Peyer's patch (tissue), 4 donors: ENCODE measurements at places on chromosomes 3 and 15.

GRCh38 chr15:20348900-20349773 is 192.5 kb downstream of the GOLGA6L6 start:
- peak; percentile 44 for DNase-seq

DNA sequence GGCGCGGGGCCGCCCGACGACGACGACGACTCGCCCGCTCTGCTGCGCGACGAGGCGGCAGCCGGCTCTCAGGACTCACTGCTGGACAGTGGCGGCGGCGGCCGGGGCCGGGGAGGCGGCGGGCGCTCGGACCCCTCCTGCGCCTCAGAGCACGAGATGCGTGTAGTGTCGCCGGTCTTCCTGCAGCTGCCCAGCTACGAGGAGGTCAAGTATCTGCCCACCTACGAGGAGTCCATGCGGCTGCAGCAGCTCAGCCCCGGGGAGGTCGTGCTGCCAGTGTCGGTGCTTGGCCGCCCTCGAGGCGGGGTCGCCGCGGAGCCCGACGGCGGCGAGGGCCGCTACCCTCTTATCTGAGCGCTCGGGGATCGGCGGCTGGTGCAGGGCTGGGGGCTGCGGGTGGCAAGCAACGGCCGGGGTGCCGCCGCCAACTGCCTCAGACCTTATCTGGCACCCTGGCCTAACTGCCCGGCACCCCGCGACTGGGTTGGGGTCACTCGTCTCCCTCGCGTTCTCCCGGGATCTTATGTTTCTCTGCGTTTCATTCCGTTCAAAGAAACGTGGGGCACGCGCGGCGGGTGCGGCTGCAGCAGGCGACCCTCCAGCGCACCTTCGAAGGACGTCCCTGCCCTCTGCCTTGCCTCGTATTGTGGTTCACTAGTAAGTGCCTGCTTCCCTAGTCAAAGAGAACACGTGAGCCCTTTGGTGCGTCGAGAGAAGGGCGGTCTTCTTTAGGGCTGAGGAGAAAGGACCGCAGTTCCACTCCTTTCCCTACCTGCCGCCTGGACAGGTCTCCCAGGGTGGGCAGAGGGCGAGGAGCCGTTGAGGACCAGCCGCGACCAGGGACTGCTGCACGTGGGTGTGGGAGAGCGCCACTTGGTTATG is 1.0 kb downstream of the C3orf80 start:
- DNase-seq, result no peak

DNA sequence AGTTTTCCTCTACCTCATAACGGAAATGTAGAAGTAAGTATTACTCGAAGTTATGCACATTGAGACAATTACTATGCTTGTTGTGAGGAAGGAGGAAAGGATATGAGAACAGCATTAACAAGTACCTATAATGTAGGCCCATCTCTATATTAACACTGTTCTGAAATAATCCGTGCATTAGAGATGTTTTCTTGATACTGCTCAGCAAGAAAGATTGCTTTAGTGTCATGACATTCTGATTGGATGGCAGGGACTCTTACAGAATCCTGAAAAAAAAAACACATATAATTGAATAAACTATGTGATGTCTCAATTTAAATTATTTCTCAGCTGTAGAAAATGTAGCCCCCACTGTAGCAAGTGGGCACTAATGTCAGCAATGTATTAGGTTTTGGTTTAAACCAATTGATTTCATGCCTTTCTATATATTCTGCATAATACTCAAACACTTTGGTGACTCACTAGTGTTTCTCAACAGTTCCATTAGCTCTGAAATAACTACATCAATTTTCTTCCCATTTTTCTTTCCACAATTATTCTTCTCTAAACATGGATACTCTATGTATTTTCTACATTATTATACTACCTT is 598.3 kb upstream of the BCHE start:
- no peak for DNase-seq

GRCh38 chr15:37518436-37518835 is 416.0 kb upstream of the TMCO5A start:
- no peak for DNase-seq

DNA sequence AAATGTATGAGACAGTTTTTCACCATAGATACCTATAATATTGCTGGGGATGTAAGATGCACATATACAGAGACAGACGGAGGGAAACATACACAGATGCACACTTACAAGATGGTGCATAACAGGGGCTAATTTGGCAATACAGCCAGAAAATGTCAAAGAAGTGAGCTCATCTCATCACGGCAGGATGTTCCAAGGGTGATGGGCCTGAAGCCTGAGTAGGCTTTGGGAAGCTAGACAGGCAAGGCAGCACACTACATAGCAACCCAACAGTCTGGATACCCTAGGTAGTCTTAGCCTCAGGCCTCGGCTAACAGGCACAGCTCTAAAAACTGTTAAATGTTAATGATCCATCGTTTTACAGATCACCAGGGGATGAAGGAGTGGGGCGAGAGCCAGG is 148.5 kb downstream of the OSBPL10 start:
- DNase-seq, result no peak

- peak; percentile 79 for DNase-seq
These were observed 17.4 kb downstream of the FYCO1 start for GRCh38 chr3:45978006-45978761.

GRCh38 chr15:31476866-31477265 is 150.2 kb downstream of the KLF13 start:
- no peak for DNase-seq

- no peak for DNase-seq
These were observed 441.2 kb downstream of the ROBO1 start for GRCh38 chr3:79326642-79327041.

DNA sequence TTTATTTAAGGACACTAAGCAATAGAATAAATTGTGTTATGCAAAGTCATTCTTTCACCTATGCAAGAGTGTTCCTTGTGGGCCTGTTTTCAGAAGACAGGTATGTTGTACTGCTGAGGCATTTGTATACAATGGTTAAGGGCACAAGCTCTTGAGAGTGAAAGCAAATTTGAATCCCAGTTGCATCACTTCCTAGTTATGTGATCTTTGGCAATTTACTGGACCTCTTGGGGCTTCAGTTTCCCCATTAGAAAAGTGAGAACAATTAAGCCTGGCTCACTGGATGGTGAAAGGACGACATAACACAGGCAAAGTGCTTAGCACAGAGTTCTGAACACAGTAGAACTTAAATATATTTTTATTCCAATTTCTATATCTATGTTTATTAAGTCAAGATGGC is 117.4 kb downstream of the EFHB start:
- DNase-seq, result no peak

DNA sequence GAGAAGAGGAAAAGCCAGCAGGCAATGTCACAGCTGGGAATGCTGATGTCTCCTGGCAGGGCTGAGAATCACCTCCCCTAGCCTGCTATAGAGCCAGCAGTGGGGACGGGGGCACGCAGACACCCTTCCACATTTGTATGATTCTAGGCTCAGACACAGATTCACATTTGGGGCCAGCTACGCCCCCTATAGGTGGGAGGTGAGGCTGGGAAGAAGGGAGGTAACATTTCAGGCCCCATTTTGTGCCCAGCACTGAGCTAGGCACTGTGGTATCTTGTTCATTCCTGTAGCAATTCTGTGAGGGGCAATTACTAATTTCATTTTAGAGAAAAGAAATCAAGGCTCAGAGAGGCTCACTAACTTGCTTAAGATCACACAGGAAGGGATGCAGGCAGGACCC is 15.9 kb upstream of the ACAD9 start:
- no peak for DNase-seq

- no peak for DNase-seq
These were observed 112.0 kb downstream of the IL12A start for GRCh38 chr3:160100610-160101009.

- DNase-seq, result no peak
These were observed 3.0 kb downstream of the VEPH1 start for GRCh38 chr3:157500232-157500631.

DNA sequence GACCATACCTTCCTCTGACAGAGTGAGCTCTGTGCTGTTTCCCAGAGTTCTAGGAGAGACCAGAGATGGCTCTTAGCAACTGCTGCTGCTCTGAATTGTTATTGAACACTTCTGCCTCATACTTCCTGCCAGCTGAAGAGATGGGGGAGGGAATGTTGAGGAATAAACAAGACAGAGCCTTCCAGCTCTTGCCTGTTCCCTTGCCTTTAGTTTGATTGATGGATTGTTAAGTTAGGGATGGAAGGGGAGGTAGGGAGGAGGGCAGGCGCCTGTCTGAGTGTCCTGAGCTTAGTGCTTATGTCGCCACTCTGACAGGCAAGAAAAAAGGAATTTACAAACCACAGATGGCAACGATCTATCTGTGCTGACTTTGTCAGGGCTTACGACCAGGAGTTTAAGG is 42.8 kb downstream of the ZNF609 start:
- no peak for DNase-seq

DNA sequence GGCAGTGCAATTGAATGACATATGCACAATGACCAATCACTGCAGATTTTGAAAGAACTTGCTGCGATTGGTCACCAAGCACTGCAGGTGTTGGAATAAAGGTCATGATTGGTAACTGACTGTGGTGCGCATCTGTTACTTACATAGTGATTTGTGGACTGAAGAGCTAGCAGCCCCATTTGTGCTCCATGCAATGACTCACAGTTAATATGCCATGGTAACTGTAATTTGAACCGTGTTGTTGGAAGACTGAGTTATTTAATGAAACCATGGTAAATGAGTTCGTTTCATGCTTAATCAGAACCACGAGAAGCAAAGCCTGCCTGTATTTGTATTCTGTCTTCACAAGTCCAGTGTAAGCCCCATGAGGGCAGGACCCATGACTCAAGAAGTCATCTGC is 220.5 kb downstream of the TJP1 start:
- DNase-seq, result no peak

GRCh38 chr3:159629329-159630084 is 359.1 kb upstream of the IL12A start:
- DNase-seq, result no peak

DNA sequence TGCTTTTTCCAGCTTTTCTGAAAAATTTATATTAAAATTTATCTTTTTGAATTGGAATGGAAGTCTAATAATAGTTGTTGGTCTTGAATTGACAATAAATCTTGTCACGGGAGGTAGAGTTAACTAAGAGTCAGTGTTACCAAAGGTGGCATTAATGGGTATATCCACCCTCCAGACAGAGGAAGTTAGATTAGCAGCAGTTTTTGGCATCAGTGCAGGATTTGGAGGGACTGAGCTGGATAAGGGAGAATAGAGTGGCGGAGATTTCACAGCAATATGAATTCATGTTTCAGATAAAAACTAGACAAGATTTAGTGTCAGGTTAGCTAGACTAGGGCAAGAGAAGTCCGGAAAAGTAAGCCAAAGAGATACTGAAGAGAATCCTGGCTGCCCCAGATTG is 201.3 kb upstream of the ZBTB20 start:
- no peak for DNase-seq

- DNase-seq, result no peak
These were observed 43.1 kb downstream of the RBPMS2 start for GRCh38 chr15:64732156-64732860.

GRCh38 chr15:26260517-26261133 is 397.5 kb upstream of the ATP10A start:
- DNase-seq, result no peak

- DNase-seq, result peak; percentile 81
These were observed 2.0 kb upstream of the BHLHE40 start for GRCh38 chr3:4977001-4977852.

DNA sequence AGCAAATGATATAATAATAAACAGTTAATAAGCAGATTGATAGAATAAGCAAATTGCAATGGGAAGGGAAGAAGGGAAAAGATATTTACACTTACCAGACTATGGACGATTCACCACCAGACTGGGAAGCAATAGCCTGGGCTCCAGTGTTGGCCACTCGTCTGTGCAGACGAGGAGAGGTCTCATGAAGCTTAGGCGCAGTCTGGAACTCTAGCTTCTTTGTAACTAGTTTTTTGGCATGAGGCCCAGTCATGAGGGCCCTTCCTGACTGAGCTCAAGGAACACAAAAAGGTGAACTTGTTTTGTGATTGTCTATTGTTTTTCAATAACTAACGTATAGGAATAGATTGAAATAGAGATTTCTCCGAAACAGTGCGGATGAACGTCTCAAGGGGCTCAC is 63.3 kb upstream of the GATM start:
- no peak for DNase-seq

DNA sequence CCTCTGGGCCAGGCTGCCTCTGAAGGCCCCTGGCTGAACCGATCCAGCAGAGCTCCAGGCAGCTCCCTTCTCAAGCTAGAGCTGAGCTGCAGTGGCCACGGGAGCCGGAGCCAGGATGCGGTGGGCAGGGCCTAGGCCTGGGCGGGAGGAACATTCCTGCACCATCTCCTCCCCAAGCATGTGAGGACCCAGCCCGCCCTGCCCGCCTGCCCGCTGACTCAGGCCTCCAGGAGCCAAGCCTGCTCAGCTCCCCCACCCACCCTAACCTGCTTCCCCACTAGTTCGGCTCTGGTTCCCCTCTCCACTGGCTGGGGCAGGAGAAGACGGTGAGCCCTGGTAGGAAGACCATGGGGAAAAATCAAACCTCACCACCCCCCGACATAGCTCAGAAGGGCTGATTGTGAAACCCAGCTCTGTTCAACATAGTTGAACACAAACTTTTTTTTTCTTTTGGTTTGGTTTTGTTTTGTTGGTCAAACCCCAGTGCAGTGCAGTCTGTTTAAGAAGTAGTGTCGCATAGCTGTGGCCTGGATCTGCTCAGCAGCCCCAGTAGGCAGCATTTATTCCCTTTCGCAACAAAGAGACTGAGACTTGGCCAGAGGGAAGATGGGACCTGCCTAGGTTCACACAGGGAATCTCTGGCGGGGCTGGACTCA is 13.5 kb downstream of the SNX33 start:
- no peak for DNase-seq

- peak; percentile 75 for DNase-seq
These were observed 1.8 kb upstream of the ZMYND10 start for GRCh38 chr3:50347187-50347813.

DNA sequence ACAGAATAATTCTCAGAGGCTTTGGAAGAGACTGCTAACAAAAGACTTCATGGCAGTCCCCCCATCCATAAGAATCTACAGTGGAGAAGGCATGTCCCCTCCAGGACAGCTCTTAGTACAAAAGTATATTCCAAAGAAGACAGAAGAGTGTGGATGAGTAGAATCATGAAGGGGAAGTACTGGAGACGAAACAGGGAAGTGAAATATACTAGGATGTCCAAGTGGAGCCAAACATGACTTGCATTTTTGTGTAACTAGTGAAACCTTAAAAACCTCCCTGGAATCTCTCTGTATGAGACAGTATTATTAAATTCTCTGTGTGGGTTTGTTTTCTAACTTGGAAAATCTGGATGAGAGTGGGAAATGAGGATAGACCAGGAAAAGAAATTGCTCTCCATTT is 312.4 kb downstream of the RSL24D1 start:
- DNase-seq, result no peak

GRCh38 chr3:86942206-86942605 is 48.7 kb downstream of the VGLL3 start:
- no peak for DNase-seq

- no peak for DNase-seq
These were observed 17.7 kb upstream of the LAMP3 start for GRCh38 chr3:183180110-183180783.

- no peak for DNase-seq
These were observed 147.9 kb upstream of the CGNL1 start for GRCh38 chr15:57228395-57228794.
